Purkinje cell (primary cell): ENCODE measurements at places on chromosomes 12 and 14. TPM values are rescaled to one million over a fixed set of nuclear protein-coding genes. Genes with fewer than 3 reads are reported as not detected.

The ACSS3 gene
- polyA plus RNA-seq, result 0.20 and 0.98 TPM in 2 replicates

The MGAT4C gene
- polyA plus RNA-seq, result 10.2 and 11.8 TPM in 2 replicates

The ZCRB1 gene
- polyA plus RNA-seq, result 235 and 271 TPM in 2 replicates

The USP44 gene
- 2.6 TPM in 1 of 2 replicates, not detected in the other for polyA plus RNA-seq
